ENCODE measurements at places on chromosomes 12 and 14.

DNA sequence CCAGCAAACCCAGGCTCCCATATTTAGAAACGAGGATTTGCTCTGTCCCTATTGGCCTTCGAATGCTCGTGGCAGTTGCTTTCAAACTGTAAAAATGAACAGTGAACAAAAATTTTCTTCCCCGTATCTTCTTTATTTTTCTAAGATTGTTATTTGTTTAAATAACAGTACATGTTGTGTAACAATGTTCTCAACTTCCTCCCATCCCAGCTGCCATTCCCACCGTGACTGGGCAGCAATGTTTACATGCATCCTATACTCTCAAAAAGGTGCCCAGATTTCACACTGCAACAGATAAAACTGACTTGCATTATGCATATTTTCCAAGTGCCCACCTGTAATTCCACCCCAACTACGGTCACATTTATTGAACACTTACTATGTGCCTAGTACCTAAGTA, 12.8 kb downstream of the VCPKMT start:
- DNase-seq: no peak

GRCh38 chr12:14784471-14784870, 18.8 kb downstream of the WBP11 start:
- no peak for DNase-seq

DNA sequence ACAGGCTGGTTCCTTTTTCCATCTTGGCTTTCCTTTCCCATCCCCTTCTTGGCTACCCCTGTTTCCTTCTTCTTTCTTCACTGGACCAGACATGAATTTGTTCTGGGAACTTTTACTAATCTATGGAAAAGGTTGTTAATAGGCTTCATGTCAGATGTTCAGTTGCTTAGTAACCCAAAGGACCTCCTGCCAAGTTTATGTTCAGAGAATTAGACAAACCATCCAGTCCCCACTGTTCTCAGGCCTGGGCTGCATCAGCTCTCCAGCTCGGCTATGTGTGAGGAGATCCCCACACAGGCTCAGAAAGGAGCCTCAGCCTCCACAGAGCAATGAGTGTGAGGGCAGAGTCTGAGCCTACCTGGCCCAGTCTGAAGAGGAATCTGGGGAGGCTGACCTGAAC, 78.0 kb downstream of the AKAP6 start:
- DNase-seq: no peak

GRCh38 chr12:90301561-90302133, 593.0 kb upstream of the ATP2B1 start:
- no peak for DNase-seq

- DNase-seq: no peak
Observed at GRCh38 chr14:57262117-57262516, 6.6 kb downstream of the EXOC5 start.

- no peak for DNase-seq
Observed at GRCh38 chr12:45893240-45893639, 97.1 kb downstream of the SCAF11 start.

DNA sequence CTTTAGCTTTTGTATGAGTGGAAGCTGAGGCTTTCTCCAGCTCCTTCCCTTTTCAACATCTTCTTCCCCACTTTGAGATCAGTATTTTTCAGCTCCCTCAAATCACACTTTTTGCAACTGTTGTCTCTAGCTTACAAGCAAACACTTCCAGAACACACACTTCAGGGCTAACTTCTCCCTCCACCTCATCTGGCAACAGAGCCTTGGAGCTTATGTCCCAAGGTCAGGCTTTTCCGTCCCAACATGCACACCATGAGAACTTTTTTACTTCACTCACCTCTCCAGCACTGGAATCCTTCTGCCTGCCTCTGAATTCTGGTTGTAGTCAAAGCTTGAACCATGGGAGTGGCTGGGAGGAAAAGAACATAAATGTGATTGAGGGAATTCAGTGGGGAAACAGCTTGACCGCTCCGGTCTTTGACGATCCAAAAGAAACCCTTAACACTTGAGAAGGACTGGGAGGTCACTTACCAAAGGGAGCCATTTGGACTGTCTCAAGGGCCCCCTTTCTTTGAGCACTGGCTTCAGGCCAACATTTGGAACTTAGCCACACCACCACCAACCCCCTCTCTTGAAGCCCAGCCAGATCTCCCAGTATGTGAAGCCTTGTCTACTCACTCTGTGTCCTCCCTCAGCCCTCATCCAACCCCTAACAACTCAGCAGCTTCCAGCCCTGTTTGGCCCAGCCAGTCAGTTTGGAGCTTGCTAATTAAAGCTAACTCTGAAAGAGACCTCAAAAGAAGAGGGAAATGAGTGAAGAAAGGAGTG, 3.9 kb upstream of the BLOC1S1 start:
- no peak for DNase-seq

All from RWPE2 (cell line).